ENCODE measurements at places on chromosomes 11 and 22. TPM values are rescaled to one million over a fixed set of nuclear protein-coding genes. Genes with fewer than 3 reads are reported as not detected.

NXPE2 gene
- total RNA-seq: 0.11 TPM

ATP6V1E1 gene
- 153 TPM for total RNA-seq

C11orf58 gene
- 162 TPM for total RNA-seq

C11orf52 gene
- total RNA-seq: 0.60 TPM

SNU13 gene
- total RNA-seq: 163 TPM

GRM5 gene
- total RNA-seq: 0.70 TPM

RAPSN gene
- 0.86 TPM for total RNA-seq

MMP13 gene
- total RNA-seq: 3.9 TPM

PGA5 gene
- 0.79 TPM for total RNA-seq

OSM gene
- not detected for total RNA-seq

GRCh38 chr11:28223577-28223976, 115.4 kb downstream of the METTL15 start:
- DNase-seq: no peak

GRCh38 chr11:11501546-11502262, 120.1 kb downstream of the GALNT18 start:
- DNase-seq: no peak

- DNase-seq: peak; percentile 66
Observed at GRCh38 chr22:25475257-25476022, 89.0 kb upstream of the GRK3 start.

GRCh38 chr11:30774496-30775232, 188.5 kb upstream of the MPPED2 start:
- DNase-seq: no peak

DNA sequence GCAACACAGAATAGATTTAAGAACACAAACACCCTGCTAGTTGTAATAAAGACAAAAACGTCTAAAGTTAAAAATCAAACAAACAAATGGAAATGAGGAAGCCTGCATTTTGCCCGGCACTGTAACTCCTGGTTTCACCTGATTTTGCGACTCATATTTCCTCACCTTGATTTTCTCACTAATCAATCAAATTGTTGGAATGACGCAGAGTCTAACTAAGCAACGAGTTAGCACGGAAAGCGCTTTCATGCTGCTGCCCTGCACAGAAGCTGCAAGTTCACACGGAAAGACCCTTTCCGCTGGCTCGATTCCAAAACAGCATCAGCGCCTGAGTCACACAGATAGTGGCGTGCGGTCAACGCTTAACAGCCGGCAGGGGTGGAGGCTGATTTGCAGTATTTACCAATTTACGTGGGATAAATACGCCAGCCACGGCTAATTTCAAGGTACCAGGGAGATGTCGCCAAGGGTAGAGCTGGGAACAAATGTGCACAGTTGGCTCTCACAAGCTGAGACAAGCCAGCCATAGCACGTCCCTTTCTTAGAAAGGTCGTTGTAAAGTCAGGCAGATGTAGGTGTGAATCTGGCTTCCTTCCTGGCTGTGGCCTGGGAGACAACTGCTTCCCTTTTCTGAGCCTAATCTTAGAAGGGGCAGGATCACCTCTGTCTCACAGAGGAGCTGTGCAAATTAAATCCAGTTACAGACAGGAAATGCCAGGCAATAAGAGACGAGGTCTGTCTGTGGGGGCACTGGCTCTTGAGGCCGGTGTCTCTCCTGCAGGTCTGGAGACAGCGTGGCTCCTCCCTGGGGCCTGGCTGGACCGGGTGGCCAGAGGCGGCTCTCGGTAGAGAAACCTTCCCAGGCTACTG, 76.9 kb upstream of the TTLL12 start:
- peak; percentile 92 for DNase-seq

DNA sequence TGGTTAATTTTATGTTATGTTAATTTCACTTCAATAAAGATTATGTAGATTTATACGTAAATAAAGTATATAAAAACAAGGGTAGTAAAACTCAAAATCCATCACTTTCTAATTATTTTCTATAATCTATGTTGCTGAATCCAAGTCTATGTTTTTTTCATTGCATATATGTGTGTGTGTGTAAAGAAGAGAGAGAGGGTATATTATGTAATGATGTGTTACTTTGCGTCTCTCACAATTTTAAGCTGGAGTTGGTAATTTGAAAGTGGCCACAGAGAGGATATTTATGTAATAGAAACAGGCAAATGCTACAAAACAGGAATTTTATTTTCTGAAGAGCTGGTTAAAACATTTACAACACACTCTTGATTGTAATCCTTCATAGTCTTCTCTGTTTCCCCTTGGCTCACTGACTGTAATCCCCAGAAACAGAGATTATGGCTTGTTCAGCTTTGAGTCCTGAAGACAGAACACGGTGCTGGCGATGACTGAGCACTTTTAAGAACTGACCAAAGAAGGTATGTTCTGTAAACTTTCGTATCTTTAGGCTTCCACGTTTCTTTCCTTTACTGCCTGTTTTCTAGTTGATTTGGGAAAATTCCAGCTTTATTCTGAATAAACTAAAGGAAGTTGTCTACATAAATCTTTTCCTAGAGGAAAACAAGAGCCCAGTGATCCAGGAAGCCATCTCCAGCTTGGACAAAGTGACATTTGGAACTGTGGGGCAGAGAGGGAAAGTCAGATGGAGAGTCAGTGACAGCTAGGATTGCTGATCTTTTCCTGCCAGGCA, 43.6 kb downstream of the OR2AG2 start:
- DNase-seq: no peak

DNA sequence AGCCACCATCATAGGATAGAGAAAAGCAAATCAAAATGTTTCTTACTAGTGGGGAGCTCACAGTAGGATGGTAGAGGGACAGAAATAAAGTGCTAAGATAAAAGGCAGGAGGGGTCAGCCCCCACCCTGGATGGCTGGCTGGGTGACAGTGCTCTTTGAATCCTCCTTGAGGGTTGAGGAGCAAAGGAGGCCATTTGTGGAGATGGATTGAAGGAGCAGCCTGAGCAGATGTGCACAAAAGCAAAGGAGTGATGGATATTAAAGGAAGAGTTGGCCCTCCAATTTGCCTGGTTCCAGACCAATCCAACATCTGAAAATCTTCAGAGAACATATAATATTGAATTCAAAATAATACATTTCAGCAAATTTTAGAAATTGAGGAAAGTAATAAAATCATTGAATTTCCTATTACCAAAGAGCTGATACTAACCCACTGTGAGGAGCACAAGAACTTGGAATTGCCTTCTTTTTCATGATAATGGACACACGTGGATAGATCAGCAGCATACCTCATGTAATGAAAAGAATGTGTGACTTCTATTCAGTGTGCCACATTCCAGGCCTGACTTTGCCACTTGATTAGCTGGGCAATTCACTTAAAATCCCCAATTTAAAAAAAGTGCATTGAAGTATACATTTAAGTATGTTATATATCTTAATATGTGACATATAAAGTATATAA, 287.0 kb downstream of the FAT3 start:
- DNase-seq: no peak

DNA sequence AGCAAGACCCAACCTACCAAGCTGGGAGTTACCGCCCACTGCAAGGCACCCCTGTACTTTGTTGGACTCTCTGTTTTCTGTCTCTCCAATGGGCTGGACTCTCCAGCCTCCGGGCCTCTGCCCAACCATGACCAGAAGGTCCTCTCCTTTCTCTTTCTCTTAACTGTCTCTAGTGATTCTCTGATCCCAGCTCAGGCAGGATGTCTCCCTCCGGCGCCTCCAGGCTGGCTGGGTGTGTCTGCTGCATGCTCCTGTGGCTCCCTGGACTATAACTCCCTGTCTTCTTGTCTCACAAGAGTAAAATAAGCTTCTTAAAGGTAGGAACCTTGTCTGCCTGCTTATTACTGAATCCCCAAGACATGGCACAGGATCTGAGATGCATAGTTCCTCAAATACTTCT, 36.3 kb downstream of the TIMP3 start:
- no peak for DNase-seq

DNA sequence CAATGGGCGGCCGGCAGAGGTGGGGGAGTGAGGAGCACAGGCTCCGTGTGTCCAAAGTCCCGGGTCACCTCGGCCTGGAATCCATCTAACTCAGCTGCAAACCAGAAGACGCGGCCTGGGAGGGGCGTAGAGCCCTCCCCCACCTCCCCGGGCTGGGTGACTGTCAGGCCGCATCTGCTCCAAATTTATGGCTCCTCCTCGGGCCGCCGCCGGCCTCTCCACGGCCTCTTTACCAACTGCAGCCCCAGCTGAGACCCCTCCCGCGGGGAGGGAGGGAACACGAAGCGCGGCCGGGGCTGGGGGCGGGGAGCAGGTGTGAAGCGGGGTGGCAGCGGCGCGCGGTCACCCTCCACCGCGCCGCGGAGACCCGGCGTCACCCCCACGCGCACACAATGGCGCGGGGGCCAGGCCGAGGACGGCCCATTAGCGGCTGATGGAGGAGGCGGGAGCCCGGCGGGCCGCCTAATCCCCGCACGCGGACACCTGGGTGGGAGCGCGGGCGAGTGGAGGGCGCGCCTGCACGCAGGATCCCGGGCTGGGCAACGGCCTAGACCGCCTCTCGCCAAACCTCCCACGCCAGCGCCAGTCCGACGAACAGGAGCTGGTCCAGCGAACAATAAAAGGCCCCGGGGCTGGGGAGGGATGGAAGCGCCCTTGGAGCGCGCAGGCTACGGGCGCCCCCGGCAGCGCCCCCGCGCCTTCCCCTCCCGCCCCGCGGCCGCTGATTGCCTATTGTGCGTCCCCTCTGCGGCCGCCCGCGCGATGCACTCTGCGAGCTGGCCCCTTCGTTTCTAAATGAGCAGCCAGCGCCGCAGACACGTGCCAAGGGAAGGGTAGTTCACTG, 25.9 kb upstream of the ROBO3 start:
- DNase-seq: no peak

GRCh38 chr11:8031248-8032115, 44.3 kb downstream of the EIF3F start:
- DNase-seq: no peak

- no peak for DNase-seq
Observed at GRCh38 chr11:316031-316701, 2.3 kb downstream of the IFITM1 start.

GRCh38 chr11:16293204-16293681, 63.1 kb downstream of the SOX6 start:
- DNase-seq: peak; percentile 47

GRCh38 chr22:42716221-42716620, 4.4 kb downstream of the A4GALT start:
- DNase-seq: peak; percentile 8

DNA sequence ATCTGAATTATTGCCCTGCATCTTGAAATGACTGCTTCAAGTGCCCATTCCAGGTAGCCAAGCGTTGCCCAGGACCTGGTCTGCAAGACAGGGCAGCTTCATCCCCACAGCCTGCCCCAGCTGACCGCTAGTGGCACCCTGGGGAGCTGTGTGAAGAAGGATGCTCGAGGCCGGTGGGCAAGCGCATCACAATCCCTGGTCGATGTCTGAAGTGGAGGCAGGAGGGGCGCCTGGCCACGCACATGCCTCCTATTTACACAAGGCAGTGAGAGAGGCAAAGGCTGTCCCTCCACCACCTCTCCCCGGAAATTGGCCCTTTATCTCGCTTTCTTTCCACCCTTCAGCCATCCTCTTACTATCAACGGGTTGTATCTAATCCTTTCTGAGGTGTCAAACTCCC, 28.1 kb upstream of the PHF21A start:
- no peak for DNase-seq

GRCh38 chr11:73312851-73313327, 4.8 kb downstream of the ARHGEF17 start:
- DNase-seq: no peak

- DNase-seq: no peak
Observed at GRCh38 chr11:60718524-60719316, 5.8 kb upstream of the MS4A18 start.

DNA sequence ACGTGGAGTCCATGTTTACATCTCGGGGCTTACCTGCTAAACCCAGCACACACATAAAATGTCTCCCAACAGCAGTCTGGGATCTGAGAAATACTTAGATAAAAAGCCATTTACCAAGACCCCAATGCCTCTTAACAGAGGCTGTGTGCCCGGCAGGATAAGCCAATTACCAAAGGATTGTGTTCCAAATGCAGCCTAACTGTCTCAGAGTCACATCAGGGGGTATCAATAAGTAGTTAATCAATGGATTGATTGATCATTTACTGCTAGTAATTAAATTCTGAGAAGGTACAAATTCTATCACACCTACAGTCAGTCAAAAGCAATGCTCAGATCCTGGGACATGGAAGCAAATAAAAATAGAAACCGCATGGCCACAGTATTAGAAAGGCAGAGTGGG, 125.6 kb downstream of the DSCAML1 start:
- no peak for DNase-seq

- DNase-seq: no peak
Observed at GRCh38 chr11:128784059-128784804, 82.9 kb downstream of the KCNJ1 start.

DNA sequence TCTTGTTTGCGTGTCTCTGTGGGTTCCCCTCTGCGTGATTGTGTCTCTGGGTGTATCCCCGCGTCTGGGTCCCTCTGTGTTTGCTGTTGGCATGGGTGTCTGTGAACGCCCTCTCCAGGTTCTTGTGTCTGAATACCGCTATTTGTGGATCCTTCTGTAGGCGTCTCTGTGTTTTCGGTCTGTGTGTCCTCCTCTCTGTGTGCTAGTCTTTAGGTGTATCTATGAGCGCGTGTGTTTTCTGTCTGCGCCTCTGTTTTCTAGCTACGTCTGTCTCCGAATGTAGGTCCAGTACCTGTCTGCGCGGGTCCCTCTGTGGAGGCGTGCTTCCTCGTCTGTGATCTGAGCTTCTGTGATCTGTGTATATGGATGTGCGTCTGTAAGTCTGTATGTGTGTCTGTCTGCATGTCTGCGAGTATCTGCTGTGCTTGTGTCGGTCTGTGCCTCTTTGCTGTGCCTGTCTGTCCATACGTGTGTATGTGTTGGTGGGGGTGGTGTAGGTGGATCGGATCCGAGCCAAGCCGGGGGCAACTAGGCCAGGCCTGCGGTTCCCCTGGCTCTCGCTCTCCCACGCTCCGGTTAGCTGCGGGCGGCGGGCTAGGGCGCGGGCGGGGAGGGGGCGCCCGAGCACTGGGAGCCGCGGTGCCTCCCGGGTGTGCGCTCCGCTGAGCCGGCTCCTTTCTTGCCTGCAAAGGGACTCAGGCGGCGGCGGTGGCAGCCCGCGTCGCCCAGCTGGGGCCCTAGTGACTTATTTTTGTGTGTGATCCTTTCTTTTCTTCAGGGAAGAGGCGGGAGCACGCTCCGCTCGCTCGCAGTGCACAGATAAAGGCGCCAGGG, 105.3 kb upstream of the E2F8 start:
- no peak for DNase-seq

DNA sequence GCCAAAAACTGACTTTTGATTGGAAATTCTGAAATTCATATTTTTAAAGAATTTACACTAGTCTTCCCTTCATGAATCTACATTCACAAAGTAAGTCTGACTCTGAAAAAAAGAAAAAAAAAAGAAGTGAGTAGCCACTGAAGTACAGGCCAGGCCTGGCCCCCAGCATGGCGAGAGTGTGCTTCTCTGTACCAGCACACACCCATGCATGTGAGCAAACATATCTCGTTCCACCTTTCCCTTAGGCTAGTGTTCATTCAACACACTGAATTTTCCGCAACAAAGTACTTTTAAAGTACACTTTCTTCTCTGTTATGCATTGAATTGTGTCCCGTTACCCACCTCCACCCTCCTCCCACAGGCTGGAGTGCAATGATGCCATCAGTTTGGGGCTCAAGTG, 4.5 kb downstream of the C11orf16 start:
- DNase-seq: no peak
